ENCODE measurements at places on chromosomes 13 and 19.

GRCh38 chr13:39455521-39456175 is 147.3 kb downstream of the LHFPL6 start:
- DNase-seq = no peak

DNA sequence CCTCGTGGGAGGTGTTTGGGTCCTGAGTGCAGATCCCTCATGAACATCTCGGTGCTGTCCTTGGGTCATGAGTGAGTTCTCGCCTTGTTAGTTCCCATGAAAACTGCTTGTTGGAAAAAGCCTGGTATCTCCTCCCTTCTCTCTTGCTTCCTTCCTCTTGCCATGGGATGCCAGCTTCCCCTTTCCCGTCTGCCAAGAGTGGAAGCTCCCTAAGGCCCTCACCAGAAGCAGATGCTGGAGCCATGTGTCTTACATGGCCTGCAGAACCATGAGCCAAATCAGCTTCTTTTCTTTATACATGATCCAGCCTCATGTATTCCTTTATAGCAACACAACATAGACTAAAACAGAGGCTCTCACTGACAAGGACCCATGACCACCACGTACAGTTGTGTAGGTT is 8.2 kb downstream of the ADGRE2 start:
- DNase-seq = no peak

DNA sequence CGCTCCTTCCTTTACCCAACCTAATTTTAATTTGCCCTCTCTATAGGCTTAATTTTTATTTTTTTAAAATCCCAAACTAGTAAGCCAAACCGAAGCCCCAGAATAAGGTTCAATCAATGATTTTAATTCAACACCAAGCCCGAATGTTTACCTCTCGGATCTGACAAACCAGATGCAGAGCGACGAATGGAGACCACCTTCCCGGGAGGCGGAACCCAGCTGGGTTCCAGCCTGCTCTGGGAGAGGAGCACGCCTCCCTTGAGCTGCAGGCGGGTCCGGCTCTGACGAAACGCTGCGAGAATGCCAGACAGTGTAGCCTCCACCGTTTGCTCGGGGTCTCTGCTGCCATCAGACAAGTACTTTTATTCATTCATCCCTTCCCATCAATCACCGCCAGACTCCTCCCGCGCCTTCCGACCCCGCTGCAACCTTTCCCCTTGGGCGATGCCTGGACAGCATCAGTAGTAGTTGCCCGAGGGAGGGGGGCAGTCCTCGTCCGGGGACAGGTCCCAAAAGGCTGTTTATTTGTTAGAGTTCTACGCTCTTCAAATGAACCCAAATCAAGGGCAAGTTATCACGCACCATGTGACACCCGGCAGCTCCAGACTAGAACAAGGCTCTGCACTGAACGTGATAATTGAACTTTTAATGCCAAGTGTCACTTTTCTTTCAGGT is 752 bp upstream of the EDNRB start:
- DNase-seq = no peak

GRCh38 chr13:81493144-81493543 is 1152.2 kb upstream of the SPRY2 start:
- DNase-seq = no peak

GRCh38 chr13:113123226-113124201 is 915 bp downstream of the F10 start:
- DNase-seq = no peak

DNA sequence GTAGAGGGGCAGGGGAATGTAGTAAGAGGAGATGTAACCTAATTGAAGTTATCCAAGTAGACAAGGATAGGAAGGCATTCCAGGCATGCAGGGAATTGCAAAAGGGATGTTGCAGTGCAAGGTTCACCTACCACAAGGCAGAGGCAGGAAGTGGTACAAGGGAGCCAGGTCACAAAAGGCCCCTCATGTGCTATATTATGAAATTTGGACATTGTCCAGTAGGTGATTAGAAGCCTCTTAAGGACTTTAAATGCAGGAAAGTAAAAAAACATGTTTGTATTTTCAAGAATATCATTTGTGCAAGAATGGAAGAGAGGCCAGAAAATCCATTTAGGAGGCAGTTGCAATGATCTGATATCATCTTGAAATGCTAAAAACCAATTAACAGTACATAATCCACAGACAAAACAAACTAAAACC is 111.4 kb downstream of the FRY start:
- peak; percentile 45 for DNase-seq

GRCh38 chr13:45195421-45195820 is 5.4 kb downstream of the KCTD4 start:
- DNase-seq = no peak

DNA sequence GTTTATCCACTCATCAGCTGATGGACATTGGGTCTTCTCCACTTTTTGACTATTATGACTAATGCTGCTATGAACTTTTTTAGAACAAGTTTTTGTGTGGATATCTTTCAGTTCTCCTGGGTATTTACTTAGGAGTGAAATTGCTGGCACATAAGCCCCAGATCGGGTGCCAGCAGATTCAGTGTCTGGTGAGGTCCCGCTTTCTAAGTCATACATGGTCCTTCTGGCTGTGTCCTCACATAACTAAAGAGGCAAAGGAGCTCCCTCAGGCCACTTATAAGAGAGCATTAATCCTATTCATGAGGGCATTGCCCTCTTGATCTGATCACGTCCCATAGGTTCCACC is 600 bp upstream of the ZNF226 start:
- DNase-seq = no peak

DNA sequence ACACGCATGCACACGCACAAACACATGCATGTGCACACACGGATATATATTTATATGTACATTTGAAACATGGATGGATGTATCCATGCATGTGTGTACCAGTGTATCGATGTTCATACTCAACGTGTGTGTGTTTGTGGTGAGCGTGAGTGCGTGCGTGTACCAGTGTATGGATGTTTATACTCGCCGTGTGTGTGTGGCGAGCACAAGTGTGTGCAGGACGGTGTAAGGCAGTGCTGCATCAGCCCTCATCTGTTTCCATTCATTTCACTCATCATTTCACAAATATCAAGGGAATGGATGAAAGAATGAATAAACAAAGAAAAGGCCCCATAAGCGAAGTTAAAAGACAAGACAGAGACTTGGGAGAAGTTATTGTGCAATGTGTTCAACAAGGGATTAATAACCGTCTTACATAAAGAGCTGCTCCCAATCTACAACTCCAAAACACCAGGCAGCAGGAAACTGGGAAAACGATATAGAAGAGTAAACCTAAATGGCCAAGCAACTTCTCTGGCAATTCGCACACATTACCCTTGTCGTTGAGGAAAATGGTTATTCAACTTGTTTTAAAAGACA is 21.7 kb upstream of the MIER2 start:
- no peak for DNase-seq

DNA sequence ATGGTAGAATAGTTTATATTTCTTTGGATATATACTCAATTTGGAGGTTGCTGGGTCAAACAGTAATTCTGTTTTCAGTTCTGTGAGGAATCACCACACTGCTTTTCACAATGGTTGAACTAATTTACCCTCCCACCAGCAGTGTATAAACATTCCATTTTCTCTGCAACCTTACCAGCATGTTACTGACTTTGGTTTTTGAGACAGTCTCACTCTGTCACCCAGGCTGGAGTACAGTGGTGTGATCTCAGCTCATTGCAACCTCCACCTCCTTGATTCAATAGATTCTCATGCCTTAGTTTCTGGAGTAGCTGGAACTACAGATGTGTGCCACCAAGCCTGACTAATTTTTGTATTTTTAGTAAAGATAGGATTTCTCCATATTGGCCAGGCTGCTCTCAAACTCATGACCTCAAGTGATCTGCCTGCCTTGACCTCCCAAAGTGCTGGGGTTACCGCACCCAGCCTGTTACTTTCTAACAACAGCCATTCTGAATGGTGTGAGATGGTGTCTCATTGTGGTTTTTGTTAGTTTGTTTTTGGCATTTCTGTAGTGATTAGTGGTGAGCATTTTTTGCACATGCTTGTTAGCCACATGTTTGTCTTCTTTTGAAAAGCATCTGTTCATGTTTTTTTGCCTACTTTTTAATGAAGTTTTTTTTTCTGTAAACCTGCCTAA is 12.5 kb downstream of the ZNF714 start:
- DNase-seq = no peak

DNA sequence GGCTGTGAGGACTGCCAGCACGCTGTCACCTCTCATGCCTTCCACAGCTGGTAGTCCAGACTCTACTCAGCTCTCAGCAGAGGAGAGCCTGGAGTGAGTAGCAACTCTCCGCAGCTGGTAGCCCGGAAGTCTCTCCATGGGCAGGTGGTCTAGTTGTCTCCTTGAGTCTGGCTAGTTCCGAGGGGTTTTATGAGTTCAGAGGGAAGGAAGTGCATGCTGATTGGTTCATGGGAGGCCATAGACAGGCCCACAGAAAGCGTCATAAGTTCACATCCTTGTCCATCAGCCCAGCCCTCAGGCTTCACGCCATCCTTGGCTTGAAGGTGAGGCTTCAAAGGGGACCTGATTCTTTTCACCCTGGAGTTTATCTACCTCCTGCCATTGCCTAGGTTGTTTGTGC is 2662.4 kb upstream of the PCDH20 start:
- no peak for DNase-seq

DNA sequence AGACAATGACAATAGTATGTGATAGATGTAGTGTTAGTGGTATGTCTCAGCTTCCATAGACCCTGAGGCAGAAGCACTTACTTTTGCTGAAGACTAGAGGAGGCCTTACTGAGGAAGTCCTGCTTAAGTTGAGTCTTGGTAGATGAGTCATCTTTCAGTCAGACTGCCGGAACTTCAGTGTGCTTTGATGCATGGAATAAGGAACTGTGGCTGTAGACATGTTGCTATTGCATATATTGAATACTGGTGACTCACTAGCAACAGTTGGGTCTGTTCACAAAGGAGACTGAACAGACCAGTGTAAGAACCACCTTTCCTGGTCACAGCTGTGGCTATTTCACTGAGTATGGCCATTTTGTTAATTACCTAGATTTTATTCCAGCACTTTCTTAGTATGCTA is 1000.6 kb downstream of the OLFM4 start:
- DNase-seq = peak; percentile 18

- DNase-seq = no peak
These were observed 27.7 kb upstream of the NFIC start for GRCh38 chr19:3338541-3339181.

DNA sequence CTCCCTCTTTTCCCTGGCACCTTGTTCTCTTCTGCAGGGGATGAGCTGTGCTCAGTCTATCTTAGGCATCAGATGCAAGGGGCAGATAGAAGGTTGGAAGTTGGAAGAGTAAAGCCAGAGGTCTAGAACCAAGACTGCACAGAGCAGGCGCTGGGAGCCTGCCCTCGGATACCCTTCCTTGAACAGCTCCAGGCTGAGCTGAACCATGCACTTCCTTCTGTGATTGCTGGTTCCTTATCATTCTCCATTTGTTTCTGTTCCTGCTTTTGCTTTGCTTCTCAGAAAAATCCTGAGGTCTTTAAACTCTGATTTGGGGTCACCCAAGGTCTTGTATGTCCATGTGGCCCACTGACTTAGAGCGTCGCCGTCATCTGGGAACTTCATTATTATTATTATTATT is 36.3 kb downstream of the ARHGEF18 start:
- DNase-seq = no peak

DNA sequence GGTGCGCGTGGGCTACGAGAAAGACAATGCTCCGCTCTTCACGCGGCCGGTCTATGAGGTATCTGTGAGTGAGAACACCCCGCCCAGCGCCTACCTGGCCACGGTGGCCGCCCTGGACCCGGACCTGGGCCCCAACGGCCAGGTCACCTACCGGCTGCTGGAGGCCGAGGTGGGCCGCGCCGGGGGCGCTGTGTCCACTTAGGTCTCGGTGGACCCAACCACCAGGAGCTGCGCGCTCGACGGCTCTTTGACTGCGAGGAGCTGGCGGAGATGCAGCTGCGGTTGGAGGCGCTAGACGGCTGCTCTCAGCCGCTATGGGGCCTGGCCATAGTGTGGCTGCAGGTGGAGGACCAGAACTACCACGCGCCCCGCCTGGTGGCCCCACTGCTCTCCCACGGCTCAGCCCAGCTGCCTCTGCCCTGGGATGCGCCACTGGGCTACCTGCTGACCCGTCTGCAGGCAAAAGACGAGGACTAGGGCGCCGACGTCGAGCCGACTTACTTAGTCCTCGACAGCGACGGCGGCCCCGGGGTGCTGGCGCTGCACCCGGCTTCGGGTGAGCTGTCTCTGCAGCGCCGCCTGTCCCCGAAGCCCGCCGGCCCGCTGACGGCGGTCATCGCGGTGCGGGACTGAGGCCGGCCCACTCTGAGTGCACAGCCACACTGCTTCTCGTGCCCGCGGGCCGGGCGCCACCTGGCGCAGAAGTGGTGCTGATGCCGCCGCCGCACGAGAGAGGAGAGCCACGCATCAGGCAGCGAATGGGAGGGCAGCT is 173.0 kb downstream of the OLFM4 start:
- DNase-seq = no peak

GRCh38 chr13:111897178-111897845 is 169.6 kb upstream of the SOX1 start:
- no peak for DNase-seq

DNA sequence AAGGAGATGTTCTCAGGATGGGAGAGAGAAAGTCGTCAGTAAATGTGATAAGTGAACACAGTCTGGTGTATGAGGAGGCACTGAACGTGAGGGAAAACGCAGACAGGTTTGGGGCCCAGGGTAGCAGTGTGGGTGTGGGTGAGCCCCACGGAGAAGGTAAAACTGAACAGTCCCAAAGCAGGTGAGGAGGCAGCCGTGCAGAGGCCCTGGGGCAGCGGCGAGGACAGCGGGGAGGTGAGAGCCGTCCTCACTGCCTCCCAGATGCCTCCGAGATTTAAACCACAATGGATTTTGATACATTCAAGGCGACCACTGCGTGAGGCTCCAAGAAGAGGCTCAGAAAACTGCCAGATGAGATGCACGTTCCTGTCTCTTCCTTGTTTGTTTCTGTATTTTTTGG is 14.5 kb upstream of the SHC2 start:
- DNase-seq = no peak

GRCh38 chr13:42812316-42812715 is 30.9 kb downstream of the FAM216B start:
- DNase-seq = no peak

DNA sequence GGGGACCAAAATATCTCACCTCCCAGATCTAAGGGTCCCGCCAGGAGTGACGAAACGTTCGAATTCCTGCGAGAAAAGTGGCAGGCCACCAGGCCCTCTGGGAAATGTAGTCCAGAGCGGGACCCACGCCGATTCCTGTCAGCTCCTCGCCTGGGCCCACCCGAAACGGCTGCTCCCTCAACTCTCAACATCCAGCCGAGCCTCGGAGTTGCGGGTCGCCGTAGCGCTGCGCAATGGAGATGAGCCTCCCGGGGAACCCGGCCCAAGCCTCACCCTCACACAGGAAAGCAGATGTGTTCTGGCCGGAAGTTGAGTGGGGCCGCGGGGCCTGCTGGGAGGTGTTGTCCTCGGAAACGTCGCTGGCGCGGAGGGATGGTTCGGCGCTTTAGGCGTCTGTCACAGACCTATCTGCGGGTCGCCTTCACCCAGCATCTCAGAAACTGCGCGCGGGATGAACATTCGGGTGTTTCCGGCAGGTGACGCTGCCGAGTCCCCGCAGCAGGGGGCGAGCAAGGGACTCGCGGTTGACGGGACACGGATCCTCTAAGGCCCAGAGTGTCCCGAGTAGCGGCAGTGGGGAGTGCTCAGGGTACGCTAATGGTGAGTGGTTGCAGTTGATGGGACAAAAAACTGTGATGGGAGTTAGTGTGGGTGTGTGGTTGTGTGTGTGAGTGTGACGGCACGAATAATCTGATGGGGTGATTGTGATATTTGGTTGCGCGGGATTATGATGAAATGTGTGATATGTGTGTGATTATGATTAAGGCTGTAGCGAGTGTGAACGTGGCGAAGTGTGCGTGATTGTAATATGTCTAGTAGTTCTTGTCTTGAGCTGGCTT is at the start of the genes ZNF568 and ZNF829:
Gene ZNF568, plus strand, starts transcription at position 341 of the 839 bp plus-strand sequence. CDS start 6,439 bp downstream, outside the sequence.
Gene ZNF829, minus strand, starts transcription at position 300 of the 839 bp plus-strand sequence. CDS start 1,124 bp downstream, outside the sequence.
- DNase-seq = peak; percentile 74

- peak; percentile 99 for DNase-seq
These were observed 551 bp upstream of the TSEN34 start for GRCh38 chr19:54190503-54191010.

Data from fibroblast of skin of left quadriceps (primary cell).